ENCODE measurements at places on chromosomes 1 and 21.

GRCh38 chr1:23958810-23959460 is 693 bp upstream of the PNRC2 start:
- no peak for DNase-seq

- DNase-seq: no peak
These were observed 11.0 kb downstream of the ABCB10 start for GRCh38 chr1:229547542-229547941.

DNA sequence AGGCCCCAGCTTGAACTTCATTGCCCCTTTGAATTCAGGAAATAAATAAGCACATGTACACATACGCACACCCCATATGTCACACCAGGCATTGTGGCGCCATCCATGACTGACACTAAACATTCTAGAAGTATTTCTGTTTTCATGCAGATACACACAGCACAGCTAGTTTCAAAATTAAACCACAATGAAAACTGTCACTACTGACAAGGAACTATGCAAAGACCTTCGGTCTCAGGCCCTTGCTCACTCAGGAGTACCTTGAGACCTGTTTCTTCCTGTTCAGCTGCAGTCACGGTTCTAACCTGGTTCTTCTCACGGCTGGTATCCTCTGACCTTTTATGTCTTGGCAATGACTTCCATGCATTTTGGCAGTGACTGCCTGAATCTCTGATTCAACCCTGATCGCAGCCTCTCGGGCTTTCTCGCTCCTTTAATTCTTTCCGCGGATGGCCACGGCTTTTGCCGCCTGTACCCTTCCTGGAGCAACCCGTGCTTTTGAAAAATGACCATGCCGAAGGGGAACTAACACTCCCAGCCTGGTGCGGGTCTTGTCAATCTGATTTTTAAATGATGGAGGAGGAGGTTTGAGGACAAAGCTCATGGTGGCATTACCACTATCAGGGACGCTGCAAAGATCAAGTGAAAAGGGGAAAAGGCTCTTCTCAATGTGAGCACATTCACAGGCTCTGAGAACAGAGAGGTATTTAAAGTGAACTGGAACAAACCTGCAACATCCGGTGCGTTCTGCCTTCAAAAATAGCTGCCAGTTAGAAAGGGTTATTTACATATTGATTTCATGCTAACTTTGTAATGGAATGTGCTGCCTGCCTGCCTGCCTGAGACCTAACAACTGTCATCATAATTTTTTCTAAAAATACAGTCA is 384.6 kb downstream of the RRAGC start:
- DNase-seq: no peak

- DNase-seq: no peak
These were observed 987 bp upstream of the CDCP2 start for GRCh38 chr1:54153535-54154439.

DNA sequence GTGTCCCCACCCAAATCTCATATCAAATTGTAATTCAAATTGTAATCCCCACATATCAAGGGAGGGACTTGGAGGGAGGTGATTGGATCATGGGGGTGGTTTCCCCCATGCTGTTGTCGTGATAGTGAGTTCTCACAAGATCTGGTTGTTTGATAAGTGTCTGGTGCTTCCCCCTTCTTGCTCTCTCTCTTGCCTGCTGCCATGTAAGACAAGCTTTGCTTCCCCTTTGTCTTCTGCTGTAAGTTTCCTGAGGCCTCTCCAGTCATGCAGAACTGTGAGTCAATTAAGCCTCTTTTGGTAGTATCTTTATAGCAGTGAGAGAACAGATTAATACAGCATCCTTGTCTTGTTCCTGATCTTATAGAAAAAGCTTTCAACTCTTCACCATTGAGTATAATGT is 6.5 kb upstream of the LRRC39 start:
- DNase-seq: no peak

DNA sequence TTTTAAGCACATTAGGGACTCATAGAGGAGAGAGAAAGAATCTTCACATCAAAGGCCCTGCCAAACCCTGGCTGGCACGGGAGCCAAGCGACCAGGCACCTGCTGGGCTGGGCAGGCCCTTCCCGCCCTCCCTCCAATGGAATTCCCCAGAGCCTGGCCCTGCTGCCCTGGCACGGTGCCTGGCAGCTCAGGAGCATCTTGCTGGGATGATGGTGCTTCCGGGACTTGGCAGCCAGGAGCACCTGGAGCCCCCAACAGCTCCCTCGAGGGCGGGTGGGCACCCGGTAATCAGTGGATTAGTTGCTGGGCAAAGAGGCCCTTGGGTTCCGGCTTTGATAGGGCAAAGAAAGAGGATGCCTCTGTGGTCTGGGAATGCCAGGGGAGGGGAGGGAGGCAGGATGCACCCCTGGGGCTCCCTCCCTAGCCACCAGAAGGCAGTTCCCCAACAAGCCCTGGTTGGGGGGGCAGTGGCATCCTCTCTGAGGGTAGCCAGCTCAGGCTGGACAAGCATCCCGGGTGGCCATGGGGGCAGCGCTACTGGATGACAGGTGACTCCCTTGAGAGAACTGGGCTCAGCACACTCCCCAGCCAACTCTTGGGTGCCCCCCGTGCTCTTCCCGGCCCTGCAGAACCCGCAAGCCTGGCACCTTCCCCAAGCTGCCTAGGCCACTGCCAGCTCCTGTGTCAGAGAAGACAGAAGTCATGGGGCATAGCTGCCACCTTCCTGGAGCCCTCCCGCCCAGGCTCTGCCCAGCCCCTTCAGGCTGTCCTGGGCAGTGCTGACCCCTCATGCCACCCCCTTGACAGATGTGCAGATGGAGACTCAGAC is 26.4 kb downstream of the KRTAP10-1 start:
- DNase-seq: no peak

- no peak for DNase-seq
These were observed 52.5 kb downstream of the CDC7 start for GRCh38 chr1:91553177-91553591.

GRCh38 chr1:102239247-102239646 is 242.5 kb upstream of the OLFM3 start:
- no peak for DNase-seq

DNA sequence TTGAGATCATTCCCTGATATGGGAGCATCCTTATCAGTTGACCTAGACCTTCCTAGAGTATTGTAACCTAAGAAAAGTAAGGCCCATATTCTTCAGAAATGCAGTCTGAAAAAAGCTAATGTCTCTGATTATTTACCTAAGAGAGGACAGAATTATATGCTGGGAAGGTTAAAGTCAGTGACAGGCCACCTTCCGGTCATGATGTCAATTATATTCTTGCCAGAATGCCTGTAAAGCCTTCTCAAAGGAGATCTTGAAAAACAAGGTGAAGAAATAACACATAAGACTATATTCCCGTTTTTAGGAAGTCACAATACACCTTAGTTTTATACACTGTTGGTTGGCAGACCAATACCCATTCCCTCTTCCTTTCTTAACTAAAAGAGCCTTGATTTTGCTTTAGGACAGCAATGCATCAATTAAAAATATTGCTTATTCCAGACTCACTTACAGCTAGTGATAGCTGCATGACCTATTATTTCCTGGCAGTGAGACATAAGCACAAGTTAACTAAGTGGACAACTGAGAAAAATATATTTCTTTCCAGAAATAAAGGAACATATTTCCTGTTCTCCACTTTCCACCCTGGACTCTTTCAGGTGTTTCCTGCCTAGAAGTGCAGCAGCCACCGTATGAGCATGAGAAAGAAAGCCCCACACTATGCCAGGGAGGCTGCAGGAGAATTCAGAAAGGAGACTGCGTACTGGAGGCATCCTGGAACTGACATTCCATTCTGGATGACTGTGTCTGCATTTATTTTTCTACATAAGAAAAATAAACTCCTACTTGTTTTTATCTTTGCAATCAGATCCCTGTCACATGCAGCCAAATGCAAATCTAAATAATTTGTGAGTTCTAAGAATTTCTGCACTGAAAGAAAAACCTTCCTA is 332.9 kb upstream of the PTBP2 start:
- DNase-seq: no peak

DNA sequence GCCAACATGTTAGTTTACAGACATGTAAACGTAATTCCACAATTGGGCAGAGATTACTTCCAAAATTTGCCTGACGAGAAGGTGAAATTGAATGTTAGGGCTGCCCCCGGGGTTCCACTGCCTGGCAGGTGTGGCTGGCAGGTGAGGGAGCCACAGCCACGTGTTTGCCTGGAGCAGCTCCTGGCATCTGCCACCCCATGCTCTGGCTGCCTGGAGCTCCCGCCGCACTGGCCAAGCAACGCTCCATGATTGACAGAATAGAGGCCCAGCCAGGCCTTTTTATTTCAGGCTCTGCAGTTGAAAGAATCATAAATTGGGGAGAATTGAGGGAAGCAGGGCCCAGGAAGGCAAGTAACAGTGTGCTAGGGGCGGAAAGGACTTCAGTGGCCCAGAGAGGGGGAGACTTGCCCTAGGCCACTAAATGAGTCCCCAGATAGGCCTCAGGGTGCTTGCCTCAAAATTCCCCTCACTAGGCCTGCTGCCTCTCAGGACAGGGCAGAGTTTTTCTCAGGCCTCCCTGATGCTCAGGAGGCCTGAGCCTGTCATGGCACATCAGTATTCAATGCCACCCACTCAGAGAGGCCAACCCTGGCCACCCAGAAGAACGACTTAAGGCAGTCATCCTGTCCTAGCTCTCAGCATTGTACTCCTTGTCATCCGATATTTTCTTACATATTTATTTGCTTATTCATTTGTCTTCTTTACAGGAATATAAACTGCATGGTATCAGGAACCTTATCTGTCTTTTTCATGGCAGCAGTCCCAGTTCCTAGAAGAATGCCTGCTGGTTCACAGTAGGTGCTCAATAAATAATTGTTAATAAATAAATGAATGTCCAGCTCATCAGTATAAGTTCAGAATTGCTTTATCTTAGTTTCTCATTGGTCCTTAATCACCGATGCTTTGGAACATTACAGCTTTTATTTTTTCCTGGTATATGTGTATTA is 16.6 kb upstream of the S1PR1 start:
- peak; percentile 9 for DNase-seq

GRCh38 chr1:88140325-88140724 is 543.7 kb upstream of the PKN2 start:
- no peak for DNase-seq

DNA sequence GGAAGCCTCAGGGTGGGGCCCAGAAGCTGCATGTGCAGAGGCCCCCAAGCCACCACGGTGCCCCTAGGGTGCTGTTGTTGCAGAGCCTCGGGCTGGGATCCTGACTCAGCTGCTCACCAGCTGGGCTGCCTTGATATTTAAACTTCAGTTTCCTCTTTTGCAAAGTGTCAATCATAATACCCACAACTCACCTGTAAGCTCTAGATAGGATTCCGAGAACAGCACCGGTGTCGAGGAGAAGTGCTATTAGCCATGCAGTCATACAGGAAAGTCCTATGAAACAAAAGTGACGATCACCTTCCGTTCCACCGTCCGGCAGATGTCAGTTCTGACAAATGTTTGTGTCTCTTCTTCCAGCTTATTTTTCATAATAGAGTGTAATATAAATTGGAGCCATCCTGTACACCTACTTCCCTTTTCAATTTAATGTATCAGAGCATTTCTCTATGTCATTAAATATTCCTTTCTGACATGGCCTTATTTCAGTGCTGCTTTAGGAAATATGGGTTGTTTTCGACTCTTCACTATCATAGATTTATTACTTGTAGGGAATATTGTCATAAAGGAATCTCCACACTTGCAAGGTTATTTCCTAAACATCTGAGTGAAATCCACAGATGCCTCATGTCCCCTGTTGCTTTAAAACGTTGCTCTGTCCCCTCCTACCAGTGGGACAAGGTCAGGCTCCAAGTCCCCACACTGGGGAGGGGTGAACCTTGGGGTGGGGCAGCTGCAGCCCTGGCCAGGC is 100.8 kb downstream of the SIK1 start:
- DNase-seq: no peak

DNA sequence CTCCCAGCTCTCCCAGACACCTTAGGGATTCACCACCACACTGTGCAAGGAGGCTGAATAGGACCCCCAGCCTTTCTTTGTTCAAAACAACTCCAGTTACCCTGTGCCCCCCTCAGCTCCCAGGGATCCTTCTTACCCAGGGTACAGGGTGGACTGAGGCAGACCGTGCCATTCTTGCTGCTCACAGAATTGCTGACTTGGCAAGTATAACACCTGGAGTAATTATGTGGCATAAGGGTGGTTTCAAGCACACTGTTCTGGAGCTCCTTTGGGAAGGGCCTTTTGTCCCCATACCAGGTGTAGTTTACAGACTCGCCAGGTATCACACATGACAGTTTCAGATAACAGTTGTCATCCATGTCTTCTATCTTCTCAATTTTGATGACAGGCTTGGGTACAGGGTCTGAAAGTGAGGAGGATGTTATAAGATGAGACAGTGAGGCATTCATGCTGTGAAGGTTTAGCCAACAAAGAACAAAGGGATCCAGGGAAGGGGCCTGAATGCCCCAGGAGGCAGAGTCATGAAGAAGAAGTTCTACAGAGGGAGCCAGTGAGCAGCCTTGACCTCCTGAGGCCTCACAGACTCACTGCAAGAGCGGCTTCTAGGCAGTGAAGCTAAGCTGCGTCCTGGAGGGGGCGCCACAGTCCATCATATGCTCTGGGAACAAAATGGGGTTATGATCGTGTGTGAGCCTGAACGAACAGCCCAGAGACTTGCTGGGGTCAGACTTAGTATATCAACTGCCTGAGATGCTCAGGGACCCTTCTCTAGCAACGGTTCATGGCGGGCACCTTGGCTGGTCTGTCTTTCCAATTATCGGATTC is 30.3 kb downstream of the CD48 start:
- DNase-seq: peak; percentile 55

- DNase-seq: no peak
These were observed 20.2 kb downstream of the TMEM63A start for GRCh38 chr1:225861834-225862580.

DNA sequence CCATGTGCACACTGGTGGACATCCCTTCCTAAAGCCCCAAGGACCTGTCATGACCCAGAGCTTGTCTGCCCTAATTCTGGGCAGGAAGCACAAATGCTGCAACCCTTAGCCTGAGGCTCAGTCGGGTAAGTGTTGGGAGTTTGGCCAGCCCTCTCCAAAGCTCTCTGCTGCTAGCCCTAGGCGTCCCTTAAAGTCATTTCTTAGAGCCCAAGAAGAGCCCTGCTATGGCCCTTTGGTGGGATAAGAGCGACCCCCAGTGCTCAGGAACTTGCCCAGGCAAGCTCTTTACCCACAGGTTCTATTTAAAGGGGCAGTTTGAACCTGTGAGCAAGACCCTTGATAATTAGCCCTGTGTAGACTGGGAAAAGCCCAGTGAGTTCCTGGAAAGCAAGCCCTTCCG is 356.8 kb downstream of the RRAGC start:
- peak; percentile 56 for DNase-seq

GRCh38 chr1:57551476-57551875 is 127.6 kb upstream of the DAB1 start:
- no peak for DNase-seq
